ENCODE measurements at places on chromosomes 1 and 21.

- DNase-seq: no peak
Measured at GRCh38 chr1:27884006-27884954, 11.9 kb downstream of the THEMIS2 start.

GRCh38 chr1:41783189-41783639, 135.5 kb downstream of the HIVEP3 start:
- DNase-seq: peak; percentile 99

DNA sequence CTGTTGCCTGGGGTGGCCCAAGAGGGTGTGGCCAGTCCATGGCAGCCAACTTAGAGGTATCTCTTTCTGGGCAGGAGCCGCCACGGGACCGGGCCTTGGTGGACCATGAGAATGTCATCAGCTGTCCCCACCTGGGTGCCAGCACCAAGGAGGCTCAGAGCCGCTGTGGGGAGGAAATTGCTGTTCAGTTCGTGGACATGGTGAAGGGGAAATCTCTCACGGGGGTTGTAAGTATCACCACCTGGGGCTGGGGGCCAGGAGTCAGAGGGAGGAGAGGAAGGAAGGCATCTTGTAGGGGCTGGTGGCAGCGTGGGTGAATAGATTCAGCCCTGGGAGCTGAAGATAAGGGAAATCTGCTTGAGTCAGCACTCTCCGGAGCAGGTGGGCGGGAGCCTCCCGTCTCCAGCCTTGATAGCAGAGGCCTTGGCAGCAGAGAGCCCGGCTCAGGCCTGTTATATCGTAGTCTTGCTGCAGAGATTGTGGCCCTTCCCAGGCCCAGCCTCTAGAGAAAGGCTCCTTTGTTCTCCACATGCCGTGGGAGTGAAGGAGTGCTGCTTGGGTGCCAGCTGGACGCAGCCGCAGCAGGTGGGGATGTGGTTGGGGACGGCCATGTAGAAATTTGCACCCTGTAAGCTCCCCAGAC, 25.4 kb downstream of the PHGDH start:
- no peak for DNase-seq

- no peak for DNase-seq
Measured at GRCh38 chr21:40066221-40066620, 199.0 kb downstream of the PCP4 start.

GRCh38 chr1:114114185-114115094, 39.2 kb downstream of the SYT6 start:
- DNase-seq: peak; percentile 84

DNA sequence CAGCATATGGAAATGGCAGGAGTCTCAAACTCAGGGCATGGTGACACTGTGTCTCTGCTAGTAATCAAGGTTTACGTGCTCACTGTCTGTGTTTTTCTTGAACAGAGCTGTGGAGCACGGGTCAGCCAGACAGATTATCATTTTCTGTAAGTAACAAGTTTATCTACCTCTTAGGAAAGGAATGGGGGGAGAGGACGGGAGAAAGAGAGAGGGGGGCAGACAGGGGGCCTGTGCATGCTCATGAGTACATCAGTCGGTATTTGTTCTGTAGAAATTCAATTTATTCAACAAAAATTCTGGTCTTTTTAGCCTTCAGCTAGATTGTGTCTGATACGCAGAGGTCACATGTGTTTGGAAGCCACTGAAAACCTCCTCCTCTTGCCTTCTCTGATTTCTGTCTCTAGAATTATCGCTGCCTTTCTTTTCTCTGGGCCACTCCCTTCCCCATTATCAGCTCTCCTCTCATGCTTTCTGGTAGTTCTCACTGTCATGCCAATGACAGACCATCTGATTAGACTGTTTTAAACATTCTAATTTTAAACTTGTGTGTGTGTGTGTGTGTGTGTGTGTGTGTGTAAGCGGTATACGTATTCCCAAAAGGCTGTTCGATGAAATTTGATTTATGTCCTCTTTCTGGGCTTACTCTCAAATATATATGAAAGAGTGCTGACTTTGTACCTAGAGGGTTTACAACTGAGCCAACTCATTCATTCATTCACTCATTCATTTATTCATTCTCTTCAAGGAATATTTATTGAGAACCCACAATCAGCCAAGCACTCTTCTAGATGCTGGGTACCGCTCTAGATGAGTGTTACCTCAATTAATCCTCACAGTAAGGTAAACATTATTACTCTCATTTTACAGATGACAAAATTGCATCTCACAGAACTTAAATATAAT, 636.9 kb downstream of the KIF26B start:
- DNase-seq: no peak

DNA sequence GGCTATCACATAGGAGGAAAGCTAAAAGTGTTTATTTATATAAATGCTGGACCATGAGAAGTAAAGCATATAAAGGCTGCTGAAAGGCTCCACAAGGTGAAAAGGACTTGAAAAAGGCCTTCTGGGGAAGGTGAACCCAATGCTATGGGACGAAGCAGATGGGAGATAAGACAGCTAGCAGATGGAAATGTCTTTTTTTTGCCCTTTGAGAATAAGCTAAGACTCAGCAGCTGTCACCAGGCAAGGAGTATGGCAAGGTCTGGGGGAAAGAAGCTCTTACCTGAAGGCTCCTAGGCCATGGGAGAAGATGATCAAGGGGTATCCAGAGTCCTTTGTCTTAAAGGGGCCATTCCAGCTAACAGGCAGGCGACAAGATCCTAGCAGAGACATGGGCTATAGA, 9.9 kb downstream of the PAFAH2 start:
- DNase-seq: no peak

- DNase-seq: peak; percentile 38
Measured at GRCh38 chr1:18901952-18902522, 318 bp downstream of the ALDH4A1 start.

GRCh38 chr1:229385853-229386456, 43.1 kb upstream of the CCSAP start:
- no peak for DNase-seq

DNA sequence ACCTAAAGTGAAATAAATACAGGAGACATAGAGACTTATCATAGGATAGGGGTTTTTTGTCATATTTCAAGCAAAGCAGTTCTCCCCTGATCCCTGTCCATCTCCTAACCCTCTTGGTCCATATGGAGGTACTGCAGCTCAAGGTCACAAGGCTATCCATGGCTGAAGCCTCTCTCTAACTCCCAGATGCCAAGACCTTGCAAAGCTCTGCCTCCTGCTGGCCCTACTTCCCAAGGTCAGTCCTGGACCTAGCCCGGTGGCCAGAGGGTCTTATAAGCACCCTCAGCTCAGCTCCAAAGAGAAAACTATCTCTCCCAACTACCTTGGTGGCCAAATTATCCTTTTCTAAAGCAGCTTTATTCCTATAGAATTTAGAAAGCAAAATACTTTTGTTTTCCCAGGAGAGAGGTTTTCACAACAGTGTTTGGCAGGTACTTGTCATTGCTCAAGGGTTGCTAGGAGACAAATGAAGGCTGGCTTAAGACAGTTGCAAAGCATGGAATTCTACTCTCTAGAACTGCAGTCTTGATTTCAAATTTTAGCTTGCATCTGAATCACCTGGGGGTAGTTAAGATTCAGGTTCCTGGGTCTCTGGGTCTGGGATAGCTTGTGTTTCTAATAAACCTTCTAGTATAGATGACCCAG, 121.5 kb downstream of the XCL2 start:
- DNase-seq: no peak

DNA sequence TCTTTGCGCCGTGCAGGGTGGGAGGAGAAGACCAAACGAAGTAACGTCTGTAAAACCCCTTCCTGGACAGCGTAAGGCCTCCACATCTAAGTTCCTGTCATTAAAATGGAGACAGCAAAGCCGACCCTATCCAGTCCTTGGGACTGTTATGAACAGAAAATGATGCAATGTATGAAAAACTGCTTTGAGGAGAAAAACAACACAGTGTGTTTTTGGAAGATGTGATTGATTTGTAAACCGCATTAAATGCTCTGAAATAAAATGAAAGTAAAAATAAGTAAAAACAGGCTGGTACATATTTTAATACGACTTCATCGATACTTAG, 827 bp upstream of the URB1 start:
- no peak for DNase-seq

DNA sequence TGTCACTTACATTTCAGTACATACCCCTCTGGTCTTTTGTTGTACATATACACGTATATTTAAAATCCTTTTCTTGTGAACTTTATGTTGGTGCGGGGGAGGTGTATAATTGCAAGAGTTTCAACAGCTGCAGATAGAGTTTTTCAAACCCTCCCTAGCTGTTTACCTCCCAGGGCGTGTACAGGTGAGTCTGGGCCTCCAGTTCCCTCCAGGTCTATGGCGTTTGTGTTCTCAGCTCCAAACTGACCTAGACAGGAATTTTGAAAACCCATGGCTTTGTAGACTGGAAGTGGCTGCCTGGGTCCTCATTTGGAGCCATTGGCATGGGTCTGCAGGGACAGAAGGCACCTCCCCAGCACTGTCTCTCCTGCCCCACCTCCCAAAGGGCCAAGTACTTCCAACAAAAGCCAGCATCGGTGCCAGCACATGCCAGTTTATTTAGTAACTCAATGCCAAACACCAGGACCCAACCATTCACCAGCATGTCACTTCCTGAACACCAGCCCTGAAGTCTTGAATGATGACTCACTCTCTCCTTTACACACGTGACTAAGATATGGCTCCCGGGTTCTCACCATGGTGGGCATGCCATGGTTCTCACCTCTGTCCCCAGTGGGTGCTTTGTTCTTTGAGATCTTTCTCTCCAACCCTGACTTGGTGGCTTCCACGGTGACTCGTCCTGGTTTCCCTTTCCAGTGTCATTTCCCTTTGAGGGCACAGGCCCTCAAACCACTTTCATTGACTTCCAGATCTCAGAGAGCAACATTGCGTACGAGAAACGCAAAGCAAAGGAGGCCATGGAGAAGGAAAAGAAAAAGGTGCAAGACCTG, 57.3 kb upstream of the EFHD2 start:
- peak; percentile 99 for DNase-seq

- no peak for DNase-seq
Measured at GRCh38 chr1:221141096-221141495, 261.9 kb downstream of the HLX start.
